ENCODE measurements at places on chromosomes 2 and 18.

DNA sequence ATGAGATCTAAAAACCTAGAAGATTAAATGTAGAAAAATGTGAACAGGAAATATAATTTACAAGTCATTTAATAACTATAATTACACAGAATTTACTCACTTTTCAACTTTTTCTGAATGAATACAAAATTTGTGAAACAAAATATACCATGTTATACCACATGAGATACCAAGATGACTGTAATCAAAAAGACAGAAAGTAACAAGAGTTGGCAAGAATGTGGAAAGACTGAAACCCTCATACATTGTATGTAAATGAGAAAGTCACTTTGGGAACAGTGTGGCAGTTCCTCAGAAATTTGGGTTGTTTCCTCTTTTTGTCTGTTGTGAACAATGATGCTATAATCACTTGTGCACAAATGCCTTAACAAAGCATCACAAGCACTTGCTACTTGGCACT, 145.4 kb upstream of the ZNF804A start:
- no peak for ATAC-seq

GRCh38 chr2:196984903-196985302, 58.4 kb upstream of the PGAP1 start:
- no peak for ATAC-seq

- ATAC-seq = no peak
Observed at GRCh38 chr2:105775809-105776559, 31.3 kb downstream of the NCK2 start.

GRCh38 chr18:55547705-55548056, 40.3 kb downstream of the TCF4 start:
- ATAC-seq = no peak

DNA sequence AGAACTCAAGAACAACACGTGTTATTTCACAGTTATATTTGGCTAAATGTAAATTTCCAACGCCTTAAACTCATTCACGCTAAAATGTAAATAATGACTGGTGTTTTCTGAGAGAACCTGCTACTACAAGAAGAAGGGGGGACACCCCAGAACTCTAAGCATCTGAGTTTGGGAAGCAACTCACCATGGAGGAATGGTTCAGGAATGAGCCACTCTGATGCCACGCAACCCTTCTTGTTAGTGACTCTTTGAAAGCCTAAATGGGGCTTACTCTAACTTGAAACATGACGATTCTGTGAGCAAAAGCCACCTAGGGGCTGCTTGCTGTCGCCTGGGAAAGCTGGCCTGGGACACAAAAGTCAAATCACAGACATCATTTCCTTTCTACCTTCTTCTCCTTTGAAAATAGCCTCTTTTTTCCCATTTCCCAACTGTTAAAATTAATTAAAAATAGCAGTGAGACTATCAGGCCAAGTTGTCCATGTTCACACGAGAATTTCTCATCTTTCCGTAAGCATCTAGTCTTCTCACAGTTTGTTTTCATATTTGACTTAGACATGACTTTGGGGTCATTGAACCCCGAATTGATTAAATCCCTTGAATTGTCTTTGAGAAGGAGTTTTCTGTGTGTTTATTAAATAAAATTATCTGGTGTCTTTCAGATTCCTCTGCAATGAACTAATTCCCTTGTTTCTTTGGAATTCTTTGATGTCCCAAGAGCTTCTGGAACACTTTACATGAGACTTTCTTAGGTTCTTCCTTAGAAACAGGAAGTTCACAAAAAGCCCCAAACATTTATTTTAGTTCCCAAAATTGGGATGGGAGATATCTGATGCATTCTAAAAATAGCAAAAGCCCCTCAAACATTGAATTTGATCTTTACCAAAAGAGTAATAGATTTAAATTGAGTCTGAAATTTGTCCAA, 75.5 kb upstream of the CABLES1 start:
- ATAC-seq = no peak

- ATAC-seq = no peak
Observed at GRCh38 chr2:119873350-119874315, 113.9 kb downstream of the PTPN4 start.

DNA sequence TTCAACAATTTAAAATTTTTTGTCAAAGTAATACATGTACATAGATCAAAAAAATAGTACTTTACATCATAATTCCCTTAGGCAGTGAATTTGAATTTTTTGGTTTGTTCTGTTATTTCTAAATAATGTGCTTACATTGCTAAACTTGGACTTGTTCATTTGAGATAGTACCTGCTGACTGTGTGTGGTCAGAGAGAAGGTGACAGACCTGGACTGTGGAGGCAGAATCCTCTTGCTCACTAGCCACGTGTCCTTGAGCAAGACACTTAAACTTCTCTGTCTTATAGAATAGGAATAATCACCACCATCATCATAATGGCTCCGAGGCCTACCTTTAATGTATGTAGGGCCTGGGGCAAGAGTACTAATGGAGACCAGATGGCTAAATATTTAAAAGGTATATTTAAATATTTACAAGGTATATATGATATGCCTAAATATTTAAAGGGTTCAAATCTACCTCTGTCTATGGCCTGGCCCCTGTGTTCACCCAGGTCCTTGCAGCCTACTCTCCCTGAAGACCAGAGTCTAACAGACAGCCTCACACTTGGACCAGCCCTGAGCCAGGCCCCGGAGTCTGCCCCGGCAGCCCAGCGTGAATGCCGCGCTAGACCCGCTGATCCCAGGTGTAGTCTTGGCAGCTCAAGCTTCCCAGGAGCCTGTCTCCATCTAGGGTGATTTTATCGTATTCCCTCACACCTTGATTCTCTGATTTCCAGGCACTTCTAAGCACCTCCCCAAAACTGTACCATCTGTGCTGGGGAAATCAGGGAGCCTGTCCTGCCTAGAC, 33.5 kb downstream of the ZNF532 start:
- no peak for ATAC-seq

DNA sequence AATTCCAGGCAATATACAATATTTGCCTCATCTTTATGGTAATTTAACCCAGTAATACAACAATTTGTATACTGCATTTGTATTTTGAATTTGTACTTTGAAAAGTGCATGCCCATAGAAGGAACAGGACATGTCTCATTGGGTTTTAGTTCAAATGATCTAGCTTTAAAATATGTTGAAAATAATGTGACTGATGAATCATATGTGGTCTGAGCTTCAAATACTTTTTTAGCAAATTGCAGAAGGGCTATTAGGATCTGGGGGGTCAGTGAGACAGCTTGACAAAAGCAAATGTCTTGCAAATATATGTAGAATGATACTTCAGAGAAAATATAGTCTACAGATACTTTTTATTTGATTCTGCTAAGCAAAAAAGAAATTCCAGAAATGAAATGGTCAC, 248.9 kb downstream of the DCC start:
- ATAC-seq = no peak

DNA sequence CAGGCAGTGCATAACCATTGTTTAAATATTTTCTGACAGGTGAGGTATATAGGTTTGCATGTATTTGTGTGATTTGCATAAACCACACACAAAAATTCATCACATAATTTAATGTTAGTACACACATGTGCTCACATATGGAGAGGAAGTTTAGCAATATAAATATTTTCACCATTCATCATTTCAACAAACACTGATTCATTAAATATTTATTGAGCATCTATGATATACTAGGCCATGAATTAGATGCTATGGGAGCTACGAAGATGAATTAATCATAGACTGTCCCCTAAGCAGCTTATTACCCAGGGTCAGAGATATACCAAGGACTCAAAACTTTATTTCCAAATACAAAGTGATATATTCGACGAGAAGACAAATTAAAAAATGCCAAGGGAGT, 311.6 kb upstream of the PIK3C3 start:
- no peak for ATAC-seq

DNA sequence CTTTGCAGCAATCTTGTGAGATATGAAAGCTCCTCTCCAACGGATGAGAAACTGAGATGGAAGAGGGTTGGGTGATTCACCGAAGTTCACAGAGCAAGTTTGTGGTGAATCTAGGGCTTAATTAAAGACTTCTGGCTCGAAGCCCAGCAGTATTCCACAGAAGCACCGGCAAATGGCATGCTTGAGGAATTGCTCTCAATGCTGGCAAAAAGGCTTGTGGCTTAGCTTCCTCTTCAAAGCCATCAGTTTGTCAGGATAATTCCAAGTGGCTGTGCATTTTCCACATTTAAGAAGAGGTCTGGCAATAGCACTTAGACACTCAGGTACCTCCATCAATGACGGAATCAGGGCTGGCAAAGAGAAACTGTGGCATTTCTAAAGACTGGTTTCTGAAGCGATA, 98.7 kb upstream of the SLC66A3 start:
- ATAC-seq = no peak

DNA sequence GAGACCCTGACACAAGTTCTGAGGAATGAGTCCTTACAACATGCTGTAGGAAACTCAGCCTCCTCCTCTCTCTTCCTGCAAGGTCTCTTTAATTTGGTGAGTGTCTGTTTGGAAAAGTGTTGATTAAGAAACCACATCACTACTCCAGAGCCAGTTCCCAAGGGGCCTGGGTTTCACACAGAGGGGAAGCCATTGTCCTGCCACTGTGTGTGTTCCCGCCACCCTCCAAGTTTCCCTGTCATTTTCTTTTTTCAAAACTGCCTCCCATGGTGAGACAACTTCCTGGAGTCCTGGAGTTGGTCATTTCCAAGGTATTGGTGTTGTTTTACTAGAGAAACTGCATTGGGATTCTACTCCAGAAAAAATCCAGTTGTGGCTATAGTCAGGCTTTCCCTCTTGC, 232.0 kb upstream of the PARD3B start:
- ATAC-seq = no peak

DNA sequence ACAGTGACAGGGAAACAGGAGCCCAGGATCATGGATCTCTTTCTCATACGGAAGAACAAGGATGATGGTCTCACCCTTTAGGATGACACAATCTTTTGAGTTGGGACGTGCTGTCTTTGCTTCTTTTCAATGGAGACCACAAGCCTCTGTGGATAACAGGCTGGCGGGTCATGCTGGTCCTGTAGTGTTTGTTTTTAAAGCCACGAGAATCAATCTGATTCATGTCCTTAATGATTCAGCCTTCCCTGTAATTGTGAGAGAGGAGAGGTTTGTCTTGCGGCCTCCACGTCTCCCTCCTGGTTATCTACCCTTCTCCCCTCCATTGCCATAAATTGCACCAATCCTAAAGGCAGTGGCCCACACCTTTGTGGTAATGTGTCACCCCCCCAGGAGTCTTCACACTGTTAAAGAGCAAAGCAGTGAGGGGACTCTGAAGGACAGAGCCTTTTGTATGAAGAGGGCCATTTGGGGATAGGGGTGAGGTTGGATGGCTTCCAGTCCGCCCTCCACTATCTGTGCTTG, 87.7 kb upstream of the TGFA start:
- ATAC-seq = no peak

- ATAC-seq = no peak
Observed at GRCh38 chr2:23399674-23400261, 14.8 kb downstream of the KLHL29 start.

- ATAC-seq = no peak
Observed at GRCh38 chr18:58095222-58095621, 51.2 kb downstream of the NEDD4L start.

DNA sequence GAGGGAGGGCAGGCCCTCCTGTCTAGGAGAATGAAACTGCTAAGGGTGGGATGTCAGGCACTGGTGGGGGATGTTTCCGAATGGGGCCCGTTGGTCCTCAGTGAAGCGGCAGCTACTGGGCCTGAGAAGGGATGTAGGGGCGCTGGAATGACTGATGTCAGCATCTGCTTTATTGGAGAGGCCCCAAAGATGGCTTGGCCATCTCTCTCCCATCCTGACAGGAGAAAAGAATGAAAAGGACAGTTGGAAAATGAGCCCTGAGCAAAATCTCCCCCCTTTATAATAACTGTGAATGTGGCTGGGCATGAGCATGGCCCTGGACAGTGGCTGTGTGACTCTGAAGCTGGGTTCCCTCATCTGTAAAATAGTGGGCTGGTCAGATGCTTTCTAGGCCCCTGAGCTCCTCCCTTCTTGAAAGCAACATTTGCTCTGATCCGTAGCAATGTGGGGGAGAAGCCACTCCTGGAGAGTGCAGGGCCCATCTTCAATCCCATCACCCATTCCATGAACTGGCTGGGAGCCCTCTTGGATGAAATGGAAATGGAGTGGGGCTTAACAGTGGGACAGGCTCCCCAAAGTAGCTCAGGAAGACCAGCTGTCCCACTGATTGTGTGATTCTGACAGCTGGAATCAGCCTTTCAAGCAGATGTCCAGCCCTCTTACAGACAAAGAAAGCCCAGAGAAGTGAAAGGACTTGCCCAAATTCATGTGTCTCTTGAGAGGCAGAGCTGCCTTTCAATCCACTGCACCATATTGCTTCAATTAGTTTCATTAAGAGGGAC, 232.7 kb upstream of the SMAD2 start:
- no peak for ATAC-seq

- ATAC-seq = no peak
Observed at GRCh38 chr2:48165070-48165753, 258.9 kb upstream of the FBXO11 start.

DNA sequence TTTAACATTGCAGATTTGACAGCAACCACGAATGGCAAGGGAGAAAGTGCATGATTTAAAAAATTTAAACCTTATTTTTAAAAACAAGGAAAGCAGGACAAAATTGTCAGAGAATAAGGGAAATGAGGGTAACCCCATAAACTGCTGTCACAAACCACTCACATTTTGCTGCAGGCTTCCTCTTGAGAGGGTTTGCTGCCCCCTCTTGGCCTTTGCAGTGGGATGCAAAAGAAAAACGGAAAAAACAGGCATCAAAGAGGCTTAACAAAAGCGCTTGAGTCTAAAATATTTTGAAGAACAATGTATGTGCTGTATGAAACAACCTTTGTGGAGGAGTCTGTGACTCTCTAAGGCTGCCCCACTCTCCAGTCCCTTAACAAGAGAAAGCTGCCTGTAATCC, 91.6 kb downstream of the TMX3 start:
- no peak for ATAC-seq

DNA sequence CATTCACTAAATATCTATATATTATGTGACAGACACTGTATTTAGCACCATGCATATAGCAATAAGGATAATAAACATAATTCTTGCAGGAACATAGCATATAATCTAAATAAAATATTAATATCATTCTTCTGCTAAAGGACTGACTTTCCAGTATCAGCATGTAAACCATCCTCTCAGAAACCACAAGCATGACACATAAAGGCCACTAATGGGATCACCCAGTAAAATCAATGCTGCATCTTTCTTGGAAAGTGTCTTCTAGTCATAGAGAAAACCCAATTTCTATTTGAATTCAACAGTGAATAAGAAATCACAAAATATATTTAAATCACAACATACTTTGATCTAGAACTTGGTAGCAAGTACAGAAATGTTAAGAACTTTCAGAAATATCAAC, 5.8 kb upstream of the LRP1B start:
- ATAC-seq = no peak
